AG04450 (cell line): ENCODE measurements at places on chromosomes 12 and 14. TPM values are rescaled to one million over a fixed set of nuclear protein-coding genes. Genes with fewer than 3 reads are reported as not detected.

DNA sequence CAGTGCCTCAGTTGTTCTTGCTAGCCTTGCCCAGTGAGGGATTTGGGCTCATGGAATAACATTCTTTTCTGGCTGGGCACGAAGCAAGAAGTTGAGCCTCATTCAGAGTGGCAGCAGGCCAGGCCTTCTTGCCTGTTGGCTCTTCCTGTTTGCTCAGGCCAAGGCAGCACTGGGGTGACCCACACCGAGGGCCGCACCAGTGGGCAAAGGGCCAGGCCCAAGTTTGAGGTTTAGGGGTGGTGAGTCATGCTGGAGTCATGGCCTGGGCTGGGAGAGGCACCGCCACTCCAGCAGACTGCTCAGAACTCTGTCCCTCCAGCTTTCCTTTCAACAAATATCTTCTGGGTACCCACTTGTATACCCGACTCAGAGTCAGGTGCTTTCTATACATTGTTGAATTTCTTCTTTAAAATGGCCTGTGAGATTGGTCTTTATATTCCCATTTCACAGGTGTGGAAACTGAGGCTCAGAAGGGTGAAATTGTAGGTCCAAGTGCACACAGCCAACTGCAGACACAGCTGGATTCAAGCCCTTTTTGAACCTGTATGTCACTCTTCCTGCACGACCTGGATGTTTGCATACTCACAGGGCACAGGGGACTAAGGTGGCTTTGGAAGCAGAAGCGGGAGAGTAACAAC, 279.4 kb downstream of the FOXN3 start:
- DNase-seq, result peak; percentile 71

- no peak for DNase-seq
These were observed 164.3 kb upstream of the BCL2L14 start for GRCh38 chr12:11906286-11906935.

DNA sequence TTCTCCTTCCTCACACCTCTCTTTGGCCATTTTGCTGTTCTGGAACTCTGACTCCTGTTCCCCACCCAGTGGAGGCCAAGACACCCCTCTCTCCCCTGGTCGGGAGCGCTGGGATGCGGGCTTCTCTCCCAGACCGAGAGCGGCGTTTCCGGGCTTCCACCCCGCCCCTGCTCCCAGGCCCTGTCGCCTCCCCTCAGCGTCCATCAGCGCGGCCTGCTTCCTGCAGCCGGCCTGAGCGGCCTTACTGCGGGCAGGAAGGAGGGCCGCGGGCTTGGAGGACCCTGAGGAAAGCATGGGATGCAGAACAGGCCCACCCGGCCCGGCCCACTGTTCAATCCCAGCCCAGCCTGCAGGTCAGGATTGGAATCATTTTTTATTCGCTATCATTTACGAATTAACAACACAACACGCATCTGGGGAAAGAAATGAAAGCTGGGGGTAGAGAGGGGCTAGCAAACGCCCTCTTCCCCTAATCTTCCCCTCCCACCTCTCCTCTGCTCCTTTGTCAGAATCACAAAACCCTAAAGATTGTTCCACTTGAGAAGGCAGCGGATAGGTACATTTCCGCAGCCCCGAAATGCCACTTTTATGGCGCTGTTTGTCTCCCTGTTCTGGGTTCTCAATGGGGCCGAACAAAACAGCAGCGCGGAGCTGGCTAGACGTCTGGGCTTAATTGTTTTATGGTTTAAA, 3.8 kb upstream of the HOXC8 start:
- no peak for DNase-seq

DNA sequence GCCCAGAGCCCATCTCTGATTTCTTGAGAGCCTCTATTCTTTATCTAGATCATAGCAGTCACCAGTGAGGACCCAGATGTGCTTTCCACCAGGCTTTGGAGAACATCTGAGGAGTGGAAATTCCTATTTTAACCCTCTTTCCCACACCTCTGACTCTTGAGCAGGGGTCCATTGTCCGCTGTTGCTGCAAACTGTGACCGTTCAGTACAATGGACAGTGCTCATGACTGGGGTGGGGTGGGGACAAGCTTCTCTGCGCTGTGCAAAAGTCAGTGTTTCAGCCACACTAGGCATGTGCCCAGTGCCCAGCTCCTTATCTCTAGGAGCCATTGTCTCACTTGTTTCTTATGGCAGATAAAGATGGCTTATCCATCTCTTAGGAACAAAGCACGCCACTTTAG, 16.9 kb upstream of the KRT7 start:
- no peak for DNase-seq

GRCh38 chr14:100285913-100286400, 20.3 kb downstream of the SLC25A29 start:
- no peak for DNase-seq

GRCh38 chr14:89146274-89146673, 270.8 kb downstream of the FOXN3 start:
- DNase-seq, result no peak

DNA sequence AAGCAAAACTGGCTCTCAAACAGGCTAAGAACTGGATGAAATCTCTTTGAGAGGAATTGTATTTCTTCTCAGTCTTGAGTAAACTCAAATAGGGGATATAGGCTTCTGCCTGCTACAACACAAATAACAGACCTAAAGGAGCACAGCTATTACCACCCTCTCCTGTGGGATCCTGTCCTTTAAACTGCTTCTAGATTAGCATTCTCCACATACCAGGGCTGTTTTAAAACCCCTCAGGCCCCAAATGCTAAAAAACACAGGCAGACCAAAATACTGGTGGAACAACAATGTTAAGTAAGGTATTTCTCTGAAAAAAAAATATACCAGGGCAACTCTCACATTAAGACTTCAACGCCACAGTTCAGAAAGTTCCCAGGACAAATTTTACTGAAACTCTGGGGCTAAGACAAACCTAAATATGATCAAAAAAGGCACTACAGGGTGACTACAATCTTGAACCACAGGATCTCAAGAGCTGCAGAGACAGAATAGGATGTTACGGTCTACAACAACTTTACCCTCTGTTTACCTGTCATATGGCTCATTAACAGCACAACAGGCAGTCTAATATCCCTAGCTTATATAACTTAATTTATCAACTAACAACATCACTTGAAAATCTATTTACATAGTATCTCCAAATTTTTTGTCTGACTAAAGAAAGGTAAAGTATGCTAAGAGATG, 7.2 kb downstream of the CPNE8 start:
- no peak for DNase-seq

GRCh38 chr14:74897642-74898041, 15.9 kb downstream of the DLST start:
- DNase-seq, result no peak

DNA sequence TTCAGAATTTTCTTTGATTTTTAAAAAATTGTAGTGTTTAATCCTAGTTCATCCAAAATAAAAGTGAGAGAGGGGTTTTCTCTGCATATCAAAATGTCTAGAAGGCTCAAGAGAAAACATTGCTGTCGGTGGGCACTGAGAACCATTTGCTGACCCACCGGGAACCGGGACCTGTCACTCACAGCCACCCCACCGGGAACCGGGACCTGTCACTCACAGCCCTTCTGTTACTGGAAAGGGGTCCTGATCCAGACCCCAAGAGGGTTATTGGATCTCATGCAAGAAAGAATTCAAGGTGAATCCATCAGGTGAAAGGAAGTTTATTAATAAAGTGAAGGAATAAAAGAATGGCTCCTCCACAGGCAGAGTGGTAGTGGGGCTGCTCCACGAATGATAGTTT, 106.0 kb upstream of the SFSWAP start:
- no peak for DNase-seq

DNA sequence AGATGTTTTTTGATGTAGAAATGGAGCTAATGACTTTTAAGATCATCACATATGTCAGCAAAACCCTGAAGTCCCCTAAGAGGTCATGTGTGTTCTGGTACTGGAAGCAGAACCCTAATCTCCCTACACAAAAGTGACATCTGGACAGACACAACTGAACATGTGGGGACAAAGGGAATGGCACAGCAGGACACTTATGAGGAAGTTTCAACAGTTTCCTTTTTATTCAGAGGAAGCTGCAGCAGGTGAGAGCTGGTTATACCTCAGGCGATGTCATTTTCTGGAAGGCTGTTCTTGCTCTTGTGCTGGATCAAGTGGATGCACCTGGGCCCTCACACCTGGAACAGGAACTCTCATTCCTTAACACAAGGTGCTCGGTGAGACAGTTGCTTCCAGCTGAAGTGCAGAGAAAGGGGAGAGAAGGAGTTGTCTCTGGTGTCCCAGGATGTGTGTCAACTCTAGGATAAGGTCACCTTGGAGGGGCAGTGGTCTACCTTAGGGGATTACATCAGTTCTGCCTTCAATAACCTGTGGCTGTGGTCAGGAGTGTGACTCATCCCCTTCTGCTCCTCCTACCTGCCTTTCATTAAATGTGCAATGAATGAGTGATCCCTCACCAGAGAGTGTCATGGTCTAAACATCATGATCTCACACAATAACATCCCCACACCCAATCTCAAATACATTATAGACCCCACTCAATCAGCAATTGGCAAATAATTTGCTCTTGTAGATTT, 463.4 kb downstream of the TMEM121 start:
- DNase-seq, result no peak

GRCh38 chr12:101885912-101886561, 8.7 kb downstream of the DRAM1 start:
- no peak for DNase-seq

DNA sequence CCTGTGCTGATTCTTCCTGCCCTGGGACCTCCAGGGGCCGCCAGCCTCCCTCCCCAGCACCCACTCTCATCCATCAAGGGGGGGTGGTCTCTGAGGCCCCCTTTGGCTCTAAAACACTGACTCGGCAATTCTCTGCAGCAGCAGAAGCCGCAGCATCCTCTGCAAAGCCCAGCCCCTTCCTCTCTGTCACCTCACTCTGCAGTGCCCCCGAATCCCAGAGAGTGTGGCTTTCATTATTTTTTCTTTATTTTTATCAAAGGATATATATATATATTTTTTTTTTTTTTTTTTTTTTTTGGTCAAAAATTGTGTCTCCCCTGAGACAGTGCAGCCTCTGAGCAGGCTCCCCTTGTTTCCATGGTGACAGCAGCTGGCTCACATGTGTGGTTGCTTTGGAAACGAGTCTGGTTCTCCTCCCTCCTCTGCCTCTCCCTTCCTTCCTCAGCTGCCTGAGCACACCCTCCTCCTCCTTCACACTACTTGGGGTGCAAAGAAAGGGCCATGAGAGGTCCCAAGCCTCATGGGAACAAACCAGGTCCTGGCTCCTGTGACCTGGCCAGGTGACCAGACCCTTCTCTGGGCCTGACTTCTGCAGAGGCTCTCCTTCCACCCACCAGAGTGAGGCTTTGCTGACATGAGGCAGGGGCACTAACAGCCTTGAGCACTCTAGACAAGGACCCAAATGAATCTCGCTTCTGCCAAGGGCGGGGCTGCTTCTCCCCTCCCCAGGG, 100.5 kb downstream of the LRRC74A start:
- DNase-seq, result no peak

- DNase-seq, result no peak
These were observed 50.1 kb downstream of the RFX4 start for GRCh38 chr12:106632797-106633450.

GRCh38 chr14:57480051-57480450, 13.6 kb downstream of the CCDC198 start:
- no peak for DNase-seq

- DNase-seq, result no peak
These were observed 448 bp downstream of the TSPAN9 start for GRCh38 chr12:3077572-3078081.

- DNase-seq, result no peak
These were observed 17.6 kb downstream of the C14orf132 start for GRCh38 chr14:96056509-96057422.

- no peak for DNase-seq
These were observed 10.5 kb downstream of the CINP start for GRCh38 chr14:102352213-102352612.

MARS1 gene
- polyA plus RNA-seq, result 236 and 252 TPM in 2 replicates

KRT71 gene
- not detected in 2 replicates for polyA plus RNA-seq

IGF1 gene
- 0.01 and 0.10 TPM in 2 replicates for polyA plus RNA-seq

GLS2 gene
- polyA plus RNA-seq, result 0.10 and 0.12 TPM in 2 replicates

ANKRD33 gene
- not detected in 2 replicates for polyA plus RNA-seq

FAM186B gene
- 0.05 and 0.07 TPM in 2 replicates for polyA plus RNA-seq

GLIPR1L1 gene
- not detected in 2 replicates for polyA plus RNA-seq

RERGL gene
- polyA plus RNA-seq, result not detected in 2 replicates

KCNC2 gene
- polyA plus RNA-seq, result not detected in 2 replicates

TNFAIP2 gene
- polyA plus RNA-seq, result 15.3 and 20.2 TPM in 2 replicates

EEF1AKMT3 gene
- 6.8 and 7.6 TPM in 2 replicates for polyA plus RNA-seq

SCNN1A gene
- polyA plus RNA-seq, result 0.25 and 0.26 TPM in 2 replicates

DTX3 gene
- 24.8 and 32.0 TPM in 2 replicates for polyA plus RNA-seq

RIN3 gene
- 3.7 and 5.6 TPM in 2 replicates for polyA plus RNA-seq

DLK1 gene
- 0.12 TPM in 1 of 2 replicates, not detected in the other for polyA plus RNA-seq
